Stimulated activated CD4-positive, alpha-beta T cell treated with anti-CD3 and anti-CD28 coated beads, Interleukin-4, amount 100 ng/mL, for 48 hours (primary cell): ENCODE measurements at places on chromosomes 1 and 21.

- no peak for DNase-seq
Measured at GRCh38 chr1:56095696-56096665, 483.4 kb downstream of the PLPP3 start.

- DNase-seq, result no peak
Measured at GRCh38 chr1:62726011-62726442, 37.8 kb upstream of the DOCK7 start.

- DNase-seq, result no peak
Measured at GRCh38 chr1:209577346-209577745, 6.2 kb upstream of the CAMK1G start.

GRCh38 chr1:107138166-107138565 lies 2.7 kb upstream of the NTNG1 start:
- no peak for DNase-seq

DNA sequence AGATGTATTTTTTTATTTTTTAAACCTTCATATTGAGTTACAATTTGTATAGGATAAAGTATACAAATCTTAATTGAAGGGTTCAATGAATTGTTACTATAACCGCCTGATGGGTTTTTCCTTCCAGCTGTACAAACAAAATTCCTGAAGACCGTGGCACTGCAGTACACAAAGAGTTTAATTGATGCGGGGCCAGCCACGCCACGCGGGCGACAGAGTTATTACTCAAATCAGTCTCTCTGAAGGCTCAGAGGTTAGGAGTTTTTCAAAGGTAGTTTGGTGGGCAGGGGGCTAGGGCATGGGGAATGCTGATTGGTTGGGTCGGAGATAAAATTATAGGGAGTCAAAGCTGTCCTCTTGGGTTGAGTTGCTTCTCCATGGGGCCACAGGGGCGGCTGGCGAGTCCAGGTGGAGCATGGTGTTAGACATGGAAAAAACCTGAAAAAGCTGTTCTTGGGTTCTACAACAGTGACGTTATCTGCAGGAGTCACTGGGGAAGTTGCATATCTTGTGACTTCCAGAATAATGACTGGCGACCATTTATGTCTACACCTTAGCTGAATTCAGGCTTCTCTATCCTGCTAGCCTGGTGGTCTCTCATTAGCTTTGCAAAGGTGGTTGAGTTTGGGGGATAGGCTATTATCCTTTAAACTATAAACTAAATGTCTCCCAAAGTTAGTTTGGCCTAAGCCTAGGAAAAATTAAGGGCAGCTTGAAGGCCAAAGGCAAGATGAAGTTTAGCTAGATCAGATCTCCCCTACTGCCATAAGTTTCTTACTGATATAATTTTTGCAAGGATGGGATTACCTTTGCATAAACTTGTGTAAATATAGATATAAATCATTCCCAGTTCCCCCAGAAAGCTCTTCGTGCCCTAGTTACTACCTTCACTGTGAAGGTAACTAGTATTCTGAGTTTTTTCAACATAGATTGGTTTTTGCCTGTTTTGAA lies 13.0 kb upstream of the TMEM9 start:
- no peak for DNase-seq

- DNase-seq, result no peak
Measured at GRCh38 chr1:94669198-94669597, 127.6 kb upstream of the F3 start.

DNA sequence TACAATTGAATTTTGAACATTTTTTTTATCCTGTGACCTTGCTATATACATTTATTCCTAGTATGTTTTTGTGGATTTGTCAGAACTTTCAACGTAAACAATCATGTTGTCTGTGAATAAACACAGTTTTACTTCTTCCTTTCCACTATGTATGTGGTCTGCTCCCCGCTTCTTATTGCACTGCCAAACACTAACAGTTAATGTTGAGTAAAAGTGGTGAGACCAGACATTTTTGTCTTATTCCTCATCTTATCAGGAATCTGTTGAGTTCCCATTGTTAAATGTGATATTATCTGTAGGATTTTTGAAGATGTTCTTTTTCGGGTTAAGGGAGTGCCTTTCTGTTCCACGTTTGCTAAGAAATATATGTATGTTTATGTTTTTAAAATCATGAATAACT lies 45.9 kb downstream of the CAMSAP2 start:
- DNase-seq, result no peak

DNA sequence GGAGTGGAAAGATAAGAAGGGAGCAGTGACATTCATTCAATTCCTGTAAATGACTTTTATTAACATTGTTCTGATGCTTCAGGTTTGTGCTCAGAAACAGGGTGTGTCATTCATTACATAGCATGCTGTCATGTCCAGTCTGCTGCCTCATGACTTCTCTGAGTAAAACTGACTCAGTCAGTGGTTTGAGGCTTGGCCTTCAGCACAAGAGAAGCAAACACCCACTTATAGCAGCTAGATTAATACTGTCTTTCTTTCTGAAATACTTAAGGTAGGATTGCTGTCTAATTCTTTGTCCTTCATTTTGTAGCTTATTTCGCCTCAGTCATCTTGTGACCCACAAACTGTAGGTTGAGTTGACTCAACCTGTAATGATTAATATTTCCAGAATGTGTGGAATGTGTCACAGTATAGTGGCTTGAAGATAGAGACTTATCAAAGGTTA lies 32.9 kb downstream of the RASAL2 start:
- DNase-seq, result no peak

DNA sequence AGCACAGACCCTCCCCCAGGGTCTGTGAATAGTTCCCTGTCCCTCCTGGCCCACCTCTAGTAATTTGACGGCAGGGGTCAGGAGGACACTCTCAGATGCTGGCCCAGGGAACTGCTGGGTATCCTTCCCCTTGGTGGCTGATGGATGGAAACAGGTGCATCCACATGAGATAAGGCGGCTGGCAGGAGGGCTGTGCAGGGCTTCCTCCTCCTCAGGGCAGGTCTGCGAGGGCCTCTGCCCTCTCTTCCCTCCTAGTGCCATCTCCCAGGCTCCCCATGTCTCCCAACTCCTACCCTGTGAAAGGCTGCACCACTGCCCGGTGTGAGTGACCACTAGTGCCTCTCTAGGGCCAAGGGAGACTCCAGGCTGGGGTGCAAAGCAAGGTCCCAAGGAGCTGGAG lies 123.9 kb downstream of the GLIS1 start:
- DNase-seq, result no peak

DNA sequence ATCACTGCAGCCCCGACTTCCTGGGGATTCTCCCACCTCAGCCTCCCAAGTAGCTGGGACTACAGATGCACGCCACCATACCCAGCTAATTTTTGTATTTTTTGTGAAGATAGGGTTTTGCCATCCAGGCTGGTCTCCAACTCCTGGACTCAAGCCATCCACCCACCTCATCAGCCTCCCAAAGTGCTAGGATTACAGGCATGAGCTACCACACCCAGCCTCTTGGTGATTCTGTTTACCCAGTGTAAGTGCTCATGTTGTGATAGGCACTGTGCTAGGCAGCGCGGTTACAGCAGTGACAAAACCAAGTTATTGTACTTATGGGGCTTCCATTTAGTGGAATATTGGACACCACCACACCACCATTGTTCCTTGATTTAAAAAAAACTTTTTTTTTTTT lies 9.7 kb upstream of the STX12 start:
- DNase-seq, result no peak
